Adrenal gland (tissue), 19 donors: ENCODE measurements at places on chromosomes 7 and 10. TPM values are rescaled to one million over a fixed set of nuclear protein-coding genes. Genes with fewer than 3 reads are reported as not detected.

- no peaks in the 10 kb centered on the region for H3K4me1 ChIP-seq
- no peak overlapping the region for H3K27ac ChIP-seq
- H3K36me3 ChIP-seq: no peaks in the 10 kb centered on the region
- no peak for DNase-seq
Measured at GRCh38 chr7:150981644-150982043, 3.5 kb upstream of the KCNH2 start.

DNA sequence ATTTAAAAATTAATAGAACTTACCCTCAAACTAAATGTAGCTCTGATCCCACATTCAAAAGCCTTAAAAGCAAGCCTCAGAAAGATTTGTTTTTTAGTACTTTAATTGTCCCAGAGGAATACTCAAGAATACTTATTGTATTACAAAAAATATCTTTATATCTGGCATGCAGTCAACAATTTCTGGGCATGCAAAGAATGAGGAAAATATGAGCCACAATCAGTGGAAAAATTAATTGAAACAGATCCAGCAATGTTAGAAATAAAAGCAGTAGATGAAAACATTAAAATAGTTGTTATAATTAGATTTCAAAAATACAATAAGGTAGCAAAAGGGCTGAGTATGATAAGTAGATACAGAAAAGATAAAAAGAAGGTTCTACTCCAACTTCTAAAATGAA is 154.7 kb downstream of the PON1 start:
- no peak overlapping the region for H3K4me3 ChIP-seq
- no peaks in the 10 kb centered on the region for H3K4me1 ChIP-seq
- no peak overlapping the region for H3K27ac ChIP-seq
- no peaks in the 10 kb centered on the region for H3K36me3 ChIP-seq
- H3K27me3 ChIP-seq: no peaks in the 10 kb centered on the region
- DNase-seq: no peak

- no peak overlapping the region for H3K27ac ChIP-seq
- no peaks in the 10 kb centered on the region for H3K27me3 ChIP-seq
- no peak overlapping the region for H3K4me3 ChIP-seq
- H3K36me3 ChIP-seq: no peaks in the 10 kb centered on the region
Measured at GRCh38 chr10:33099748-33100147, 141.7 kb upstream of the ITGB1 start.

GRCh38 chr10:101778781-101779543 is 3.0 kb upstream of the FGF8 start:
- no peaks in the 10 kb centered on the region for H3K36me3 ChIP-seq
- peaks cover 37% of the 10 kb centered on the region for H3K27me3 ChIP-seq
- H3K4me1 ChIP-seq: peaks cover 29% of the 10 kb centered on the region
- no peak overlapping the region for H3K27ac ChIP-seq
- no peak for DNase-seq

- H3K36me3 ChIP-seq: no peaks in the 10 kb centered on the region
- H3K27ac ChIP-seq: no peak overlapping the region
- no peak for DNase-seq
- H3K27me3 ChIP-seq: no peaks in the 10 kb centered on the region
- H3K4me3 ChIP-seq: peak overlapping the region; percentile 74
Measured at GRCh38 chr10:60778971-60779796, 906 bp downstream of the CDK1 start.

DNA sequence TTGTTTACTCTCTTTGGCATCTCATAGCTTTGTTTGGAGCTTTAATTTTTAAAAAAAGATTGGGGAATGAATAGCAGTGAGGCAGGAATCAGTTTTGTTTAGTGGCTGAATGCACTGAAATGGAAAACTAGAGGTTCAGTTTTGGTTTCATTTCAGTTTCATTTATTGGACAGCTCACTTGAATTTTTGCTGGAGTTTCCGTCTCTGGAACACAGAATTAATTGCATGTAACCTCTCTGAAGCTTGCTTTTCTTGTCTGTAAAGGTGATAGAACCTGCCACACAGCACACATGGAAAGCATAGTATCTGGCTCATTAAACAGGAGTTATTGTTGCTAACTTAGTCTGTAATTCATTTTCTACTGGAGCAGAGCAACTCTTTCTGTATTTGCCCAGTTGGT is 7.1 kb downstream of the GRM8 start:
- no peaks in the 10 kb centered on the region for H3K4me1 ChIP-seq
- no peak for DNase-seq
- no peak overlapping the region for H3K27ac ChIP-seq

DNA sequence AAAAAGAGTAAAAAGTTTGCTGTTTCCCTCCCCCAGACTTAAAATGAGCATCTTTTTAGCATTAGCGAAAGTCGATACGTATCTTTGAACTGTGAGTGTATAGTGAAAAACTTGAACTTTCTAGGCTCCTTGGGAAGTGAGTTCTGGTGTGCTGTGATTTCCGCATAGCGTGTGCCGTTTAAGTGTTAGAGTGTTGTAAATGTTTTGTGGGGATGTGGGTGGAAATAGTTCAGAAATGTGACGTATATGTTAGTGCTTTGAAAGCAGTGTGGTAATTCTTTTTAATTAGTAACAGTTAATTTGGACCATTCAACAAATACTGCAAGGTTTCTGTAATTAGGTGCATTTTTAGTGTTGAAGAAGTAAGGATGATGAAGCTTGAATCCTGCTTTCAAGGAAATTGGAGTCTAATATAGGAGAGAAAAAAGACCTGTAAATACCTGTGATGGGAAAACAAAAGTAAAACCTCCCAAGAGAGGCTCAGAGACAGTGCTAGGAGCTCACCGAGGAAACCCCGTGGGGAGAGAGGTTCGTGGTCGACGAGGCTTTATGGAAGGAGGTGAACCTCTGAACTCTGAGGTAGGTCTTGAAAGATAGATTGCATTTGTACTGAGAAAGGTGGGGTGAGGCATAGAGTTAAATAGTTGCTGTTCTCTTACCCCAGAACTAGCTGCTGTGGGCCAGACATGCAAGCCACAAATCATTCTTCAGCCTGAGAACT is 40.8 kb downstream of the RBM33 start:
- no peaks in the 10 kb centered on the region for H3K4me1 ChIP-seq
- no peak overlapping the region for H3K27ac ChIP-seq
- no peaks in the 10 kb centered on the region for H3K36me3 ChIP-seq
- no peak overlapping the region for H3K4me3 ChIP-seq
- DNase-seq: no peak

The GIMAP2 gene
- total RNA-seq: 22.8 TPM

The WNT8B gene
- total RNA-seq: not detected

The TEX47 gene
- total RNA-seq: not detected

The POLR2J gene
- 54.2 TPM for total RNA-seq

The TMEM213 gene
- total RNA-seq: not detected

The STK32C gene
- 17.4 TPM for total RNA-seq
